Activated T-cell treated with anti-CD3 and anti-CD28 coated beads for 48 hours (primary cell): ENCODE measurements at places on chromosomes 4 and X.

- DNase-seq = no peak
Observed at GRCh38 chr4:99927566-99927965, 18.9 kb downstream of the DNAJB14 start.

DNA sequence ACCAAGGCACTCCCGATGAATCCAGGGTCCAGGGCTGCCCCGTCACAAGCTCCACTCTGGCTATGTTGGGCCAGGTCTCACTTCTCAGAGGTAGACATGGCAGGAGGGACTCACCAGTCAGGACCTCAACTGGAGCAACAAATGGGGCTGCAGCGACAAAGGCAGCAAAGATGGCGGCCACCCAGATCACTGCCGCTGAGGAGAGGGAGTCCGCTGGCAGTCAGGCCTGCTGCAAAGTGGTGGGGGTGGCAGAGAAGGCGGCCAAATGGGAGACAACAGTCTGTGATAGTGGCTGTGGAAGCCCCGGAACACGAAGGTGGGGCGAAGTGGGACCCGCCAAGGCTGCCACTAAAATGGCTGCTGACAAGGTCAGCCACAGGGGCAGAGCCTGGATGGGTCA is 143.3 kb upstream of the RADX start:
- DNase-seq = no peak

DNA sequence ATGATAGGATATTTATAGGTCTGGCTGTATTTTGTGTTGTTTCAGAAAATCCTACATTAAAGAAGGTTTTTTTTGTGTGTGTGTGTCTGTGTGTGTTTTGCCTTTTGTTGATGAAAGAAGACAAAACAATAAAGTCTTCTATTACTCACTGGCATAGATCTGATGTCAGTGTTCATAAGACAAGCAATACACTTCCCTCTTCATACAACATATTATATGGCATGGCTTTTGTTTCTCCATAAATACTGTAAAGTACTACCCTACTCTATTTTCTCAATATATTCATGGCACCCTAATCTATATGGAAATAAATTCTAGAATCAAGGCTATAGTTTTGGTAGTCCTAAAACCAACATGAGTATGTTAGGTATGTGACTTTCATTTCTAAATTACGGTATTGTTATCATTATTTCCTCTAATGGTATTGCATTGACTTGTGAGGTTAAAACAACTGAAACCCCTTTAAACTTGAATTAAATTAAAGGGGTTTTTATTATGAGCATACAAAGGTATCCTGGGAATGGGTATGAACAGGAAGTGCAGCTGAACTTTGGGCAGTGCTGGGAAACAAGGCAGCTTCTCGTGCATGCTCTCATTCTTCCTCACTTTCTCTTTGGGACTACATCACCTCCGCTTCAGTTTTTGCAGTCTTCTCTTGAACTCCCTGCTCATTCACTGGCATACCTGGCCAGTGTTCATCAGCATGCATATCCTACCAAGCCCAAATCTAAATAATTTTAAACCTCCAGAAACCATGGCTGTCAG is 70.5 kb upstream of the PRSS48 start:
- DNase-seq = no peak

GRCh38 chr4:141569141-141569540 is 67.2 kb upstream of the IL15 start:
- DNase-seq = no peak

GRCh38 chr4:159673221-159673620 is 570.3 kb downstream of the RAPGEF2 start:
- DNase-seq = no peak

DNA sequence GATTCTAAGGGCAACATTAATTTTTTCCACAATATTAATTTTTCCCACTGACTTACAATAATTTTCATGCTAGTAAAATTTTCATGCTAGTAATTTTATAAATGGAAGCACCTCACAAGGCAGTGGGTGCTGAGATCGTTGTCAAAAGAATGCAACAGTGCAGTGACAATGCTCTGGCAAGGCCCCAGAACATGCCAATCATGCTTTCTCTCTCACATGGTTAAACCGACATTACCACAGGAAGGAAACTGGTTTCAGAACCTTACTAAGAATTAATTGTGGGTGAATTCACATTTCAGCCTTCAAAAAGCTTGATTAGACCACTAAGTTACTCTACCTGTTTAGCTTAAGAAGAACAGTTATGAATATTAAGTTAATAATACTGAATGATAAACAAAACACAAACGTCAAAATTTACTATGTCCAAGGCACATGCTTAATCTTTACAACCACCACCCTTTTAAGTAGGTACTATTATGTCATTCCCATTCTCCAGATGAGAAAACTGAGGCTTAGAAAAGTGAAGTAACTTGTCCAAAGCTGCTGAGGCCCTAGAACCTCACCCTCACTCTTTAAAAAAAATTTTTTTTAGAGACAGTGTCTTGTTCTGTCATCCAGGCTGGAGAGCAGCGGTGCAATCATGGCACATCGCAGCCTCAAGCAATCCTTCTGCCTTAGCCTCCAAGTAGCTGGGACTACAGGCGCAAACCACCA is 10.0 kb upstream of the OPHN1 start:
- DNase-seq = no peak

GRCh38 chrX:3268829-3269228 is 77.6 kb downstream of the MXRA5 start:
- no peak for DNase-seq

DNA sequence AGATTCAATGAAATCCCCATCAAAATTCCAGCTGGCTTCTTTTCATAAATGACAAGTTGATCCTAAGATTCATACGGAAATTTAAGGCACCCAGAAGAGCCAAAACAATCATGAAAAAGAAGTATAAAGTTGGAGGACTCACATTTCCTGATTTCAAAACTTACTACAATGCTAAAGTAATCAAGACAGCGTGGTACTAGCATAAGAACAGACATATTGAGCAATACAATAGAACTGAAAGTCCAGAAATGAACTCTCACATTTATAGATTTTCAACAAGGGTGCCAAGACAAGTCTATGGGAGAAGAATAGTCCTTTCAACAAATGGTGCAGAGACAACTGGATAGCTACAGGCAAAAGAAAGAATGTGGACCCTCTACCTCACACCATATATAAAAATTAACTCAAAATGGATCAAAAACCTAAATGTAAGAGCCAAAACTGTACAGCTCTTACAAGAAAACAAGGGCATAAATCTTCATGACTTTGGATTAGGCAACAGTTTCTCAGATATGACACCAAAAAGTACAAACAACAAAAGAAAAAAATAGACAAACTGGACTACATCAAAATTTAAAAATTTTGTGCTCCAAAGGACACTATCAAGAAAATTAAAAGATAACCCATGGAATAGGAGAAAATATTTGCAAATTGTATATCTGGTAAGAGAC is 28.5 kb downstream of the SASH3 start:
- no peak for DNase-seq

GRCh38 chrX:69238114-69238886 is 73.0 kb upstream of the PJA1 start:
- no peak for DNase-seq

GRCh38 chr4:38567457-38567856 is 96.5 kb upstream of the KLF3 start:
- DNase-seq = no peak

DNA sequence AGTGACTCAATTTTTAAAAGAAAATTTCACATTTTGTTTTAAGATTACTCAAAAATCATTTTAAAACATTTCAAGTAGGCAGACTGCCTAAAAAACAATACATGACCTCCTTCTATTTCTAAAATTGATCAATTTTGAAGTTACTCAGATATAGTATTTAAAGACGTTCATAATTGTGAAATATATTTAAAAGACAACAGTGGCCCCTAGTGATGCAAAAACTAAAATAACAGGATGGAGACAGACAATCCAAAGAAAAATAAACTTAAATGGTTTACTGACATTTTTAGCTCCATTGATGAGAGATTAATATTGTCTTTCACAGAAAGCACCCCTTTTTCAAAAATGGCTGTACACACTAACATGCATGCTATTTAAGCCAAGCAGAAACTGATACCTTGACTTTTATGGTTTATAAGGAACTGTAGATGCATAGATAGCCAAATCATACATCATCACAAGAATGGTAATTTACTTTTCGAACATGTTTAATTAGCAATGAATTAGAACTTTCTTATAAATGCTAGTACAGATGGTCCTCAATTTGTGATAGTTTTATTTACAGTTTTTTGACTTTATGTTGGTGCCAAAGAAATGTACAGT is 69.8 kb upstream of the FAT4 start:
- DNase-seq = no peak

DNA sequence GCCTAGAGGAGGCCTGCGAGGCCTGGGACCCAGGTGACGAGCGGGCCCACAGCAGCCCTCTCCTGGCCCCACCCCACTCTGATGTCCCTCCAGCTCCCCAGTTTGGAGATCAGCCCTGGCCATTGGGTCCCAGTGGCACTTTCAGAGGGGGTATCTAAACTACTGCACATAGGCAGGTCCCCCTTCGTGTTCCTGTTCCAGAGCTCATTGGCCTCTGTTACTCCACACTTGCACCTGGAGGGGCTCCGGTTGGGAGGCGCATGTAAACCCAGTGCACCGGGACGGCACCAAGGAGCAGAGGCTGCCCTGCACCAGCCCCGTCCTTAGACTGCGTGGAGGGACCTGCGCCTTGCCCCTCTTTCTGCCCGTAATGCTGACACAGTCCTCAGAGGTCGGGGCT is 34.3 kb downstream of the TRMT44 start:
- DNase-seq = no peak

DNA sequence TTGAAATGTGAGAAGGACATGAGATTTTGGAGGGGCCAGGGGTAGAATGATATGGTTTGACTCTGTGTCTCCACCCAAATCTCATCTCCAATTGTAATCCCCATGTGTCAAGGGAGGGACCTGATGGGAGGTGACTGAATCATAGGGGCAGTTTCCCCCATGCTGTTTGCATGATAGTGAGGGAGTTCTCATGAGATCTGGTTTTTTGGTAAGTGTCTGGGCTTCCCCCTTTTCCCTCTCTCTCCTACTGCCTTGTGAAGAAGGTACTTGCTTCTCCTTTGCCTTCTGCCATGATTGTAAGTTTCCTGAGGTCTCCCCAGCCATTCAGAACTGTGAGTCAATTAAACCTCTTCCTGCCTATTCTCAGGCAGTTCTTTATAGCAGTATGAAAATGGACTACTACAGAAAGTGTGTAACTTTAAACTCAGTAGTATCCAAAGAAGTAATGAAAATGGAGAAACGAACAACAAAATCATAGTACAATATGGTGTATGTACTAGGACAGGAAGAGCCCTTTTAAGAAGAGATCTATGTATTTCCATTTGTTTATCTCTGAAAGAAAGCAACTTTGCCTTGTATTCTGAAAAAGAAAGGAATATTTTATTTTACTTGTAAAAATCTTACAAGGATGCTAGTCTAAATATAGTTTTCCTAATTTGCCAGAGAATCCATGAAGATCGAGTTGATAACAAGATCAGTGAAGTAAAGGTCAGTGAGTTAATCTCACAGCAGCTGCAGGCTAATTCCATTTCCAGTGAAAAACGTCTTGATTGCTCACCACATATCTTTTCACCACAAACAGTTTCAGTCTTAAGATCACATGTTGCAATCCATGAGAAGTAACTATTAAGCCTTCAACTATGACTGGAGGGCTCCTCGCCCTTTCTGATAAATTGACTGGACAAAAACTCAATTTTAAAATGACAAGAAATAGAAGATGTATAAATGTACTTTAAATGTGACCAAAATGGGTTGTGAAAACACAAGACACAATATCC is 20.5 kb downstream of the PKD2 start:
- DNase-seq = no peak

DNA sequence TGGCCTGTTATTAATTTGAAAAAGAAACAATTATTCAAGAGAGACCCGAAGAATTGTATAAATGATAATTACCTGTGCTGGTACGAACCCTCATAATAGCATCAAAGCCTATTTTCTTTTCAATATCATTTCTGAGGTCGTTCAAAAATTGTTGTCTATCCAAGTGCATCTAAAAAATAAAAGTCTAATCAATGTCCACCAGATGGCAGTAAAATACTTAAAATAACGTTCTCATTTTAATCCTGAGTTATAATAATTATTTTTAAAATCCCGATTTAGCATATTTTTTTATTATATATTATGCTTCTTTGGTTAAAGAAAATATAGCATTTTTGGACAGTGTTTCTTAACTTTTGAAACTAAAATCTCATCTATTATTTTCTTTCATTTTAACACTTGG is 55.7 kb downstream of the METTL14 start:
- no peak for DNase-seq

DNA sequence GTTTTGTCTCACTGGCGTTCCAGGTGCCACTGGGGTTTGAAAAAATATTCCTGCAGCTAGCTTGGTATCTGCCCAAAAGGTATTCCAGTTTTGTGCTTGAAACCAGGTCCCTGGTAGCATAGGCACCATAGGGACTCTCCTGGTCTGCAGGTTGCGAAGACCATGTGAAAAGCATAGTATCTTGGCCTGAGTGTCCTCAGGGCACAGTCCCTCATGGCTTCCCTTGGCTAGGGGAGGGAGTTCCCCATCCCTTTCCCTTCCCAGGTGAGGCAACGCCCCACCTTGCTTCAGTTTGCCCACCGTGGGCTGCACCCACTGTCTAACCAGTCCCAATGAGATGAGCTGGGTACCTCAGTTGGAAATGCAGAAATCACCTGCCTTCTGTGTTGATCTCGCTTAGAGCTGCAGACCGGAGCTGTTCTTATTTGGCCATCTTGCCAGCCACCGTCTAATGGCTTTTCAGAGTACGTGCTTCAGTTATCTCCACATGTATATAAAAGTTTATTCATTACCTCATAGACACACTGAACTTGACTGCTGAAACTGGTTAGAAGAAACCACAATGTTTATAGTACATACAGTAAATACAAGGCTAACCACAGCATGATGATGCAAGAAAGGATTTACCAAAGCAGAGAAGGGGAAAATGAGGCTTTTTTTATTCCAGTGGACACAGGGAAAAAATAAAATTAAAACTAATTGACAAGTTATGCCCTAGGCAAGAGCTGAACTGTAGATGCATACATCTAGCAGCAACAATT is 10.6 kb downstream of the PBDC1 start:
- DNase-seq = no peak

GRCh38 chr4:119946359-119946758 is 120.3 kb downstream of the MAD2L1 start:
- no peak for DNase-seq

DNA sequence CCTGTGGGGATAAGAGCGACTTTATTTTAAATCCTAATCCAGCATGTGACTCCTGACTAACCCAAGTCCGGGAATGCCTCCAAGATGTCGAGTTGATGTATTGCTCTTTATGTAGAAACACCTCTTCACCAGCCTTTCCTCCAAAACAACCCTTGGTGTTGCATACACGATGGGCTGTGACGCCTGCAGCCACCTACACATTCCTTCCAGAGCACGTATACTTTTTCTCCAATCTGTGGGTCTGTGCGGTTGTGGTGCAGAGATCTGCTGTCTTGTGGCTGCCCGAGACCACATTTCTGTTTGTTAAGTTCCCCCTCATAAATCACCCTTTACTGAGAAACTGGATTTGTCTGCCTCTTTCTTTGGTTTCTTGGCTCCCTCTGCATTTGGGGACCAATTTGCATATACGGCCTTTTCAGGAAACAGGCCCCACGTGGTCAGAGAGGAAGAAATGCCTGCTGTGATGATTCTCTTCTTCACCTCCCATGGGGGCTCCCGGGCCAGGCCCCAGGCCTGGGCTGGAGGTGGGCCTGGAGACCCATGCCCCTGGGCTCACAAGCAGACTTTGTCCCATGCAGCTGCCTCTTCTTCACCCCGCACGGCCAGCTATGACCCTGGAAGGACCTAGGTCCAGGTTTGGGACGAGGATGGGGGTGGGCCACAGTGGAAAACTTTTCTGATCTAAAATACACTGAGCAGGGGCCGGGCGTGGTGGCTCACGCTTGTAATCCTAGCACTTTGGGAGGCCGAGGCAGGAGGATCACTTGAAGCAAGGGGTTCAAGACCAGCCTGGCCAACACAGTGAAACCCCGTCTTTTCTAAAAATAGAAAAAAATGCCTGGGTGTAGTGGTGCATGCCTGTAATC is 21.4 kb upstream of the AFAP1 start:
- DNase-seq = peak; percentile 71
